ENCODE measurements at places on chromosomes 11 and 22.

DNA sequence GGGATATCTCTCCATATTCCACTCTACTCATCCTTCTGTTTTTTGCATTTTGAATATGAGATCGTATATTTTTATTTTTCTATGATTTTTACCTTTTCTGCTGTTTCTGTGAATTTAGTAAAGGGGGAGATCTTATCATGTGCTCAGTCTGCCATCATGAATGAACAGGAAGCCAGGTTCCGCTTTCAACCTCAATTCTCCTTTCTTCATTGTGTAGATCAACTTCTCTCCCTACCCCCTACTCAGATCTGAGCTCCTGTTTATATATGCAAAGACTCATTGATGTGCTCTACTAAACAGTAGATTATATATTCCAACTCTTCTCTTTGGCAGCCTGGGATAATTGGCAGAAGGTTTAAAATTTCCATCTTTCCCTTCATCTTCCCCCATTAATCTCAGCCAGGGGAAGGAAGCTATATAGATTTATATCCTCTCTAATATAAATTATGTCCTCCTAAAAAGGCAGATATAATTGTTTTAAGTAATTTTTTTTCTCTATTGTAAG, 336.7 kb upstream of the PLET1 start:
- DNase-seq: no peak

- DNase-seq: no peak
Measured at GRCh38 chr11:117876059-117876340, 458 bp downstream of the FXYD6 start.

GRCh38 chr11:126115127-126115495, 52.4 kb upstream of the CDON start:
- peak; percentile 5 for DNase-seq

- DNase-seq: no peak
Measured at GRCh38 chr11:72668629-72669347, 5.4 kb downstream of the PDE2A start.

DNA sequence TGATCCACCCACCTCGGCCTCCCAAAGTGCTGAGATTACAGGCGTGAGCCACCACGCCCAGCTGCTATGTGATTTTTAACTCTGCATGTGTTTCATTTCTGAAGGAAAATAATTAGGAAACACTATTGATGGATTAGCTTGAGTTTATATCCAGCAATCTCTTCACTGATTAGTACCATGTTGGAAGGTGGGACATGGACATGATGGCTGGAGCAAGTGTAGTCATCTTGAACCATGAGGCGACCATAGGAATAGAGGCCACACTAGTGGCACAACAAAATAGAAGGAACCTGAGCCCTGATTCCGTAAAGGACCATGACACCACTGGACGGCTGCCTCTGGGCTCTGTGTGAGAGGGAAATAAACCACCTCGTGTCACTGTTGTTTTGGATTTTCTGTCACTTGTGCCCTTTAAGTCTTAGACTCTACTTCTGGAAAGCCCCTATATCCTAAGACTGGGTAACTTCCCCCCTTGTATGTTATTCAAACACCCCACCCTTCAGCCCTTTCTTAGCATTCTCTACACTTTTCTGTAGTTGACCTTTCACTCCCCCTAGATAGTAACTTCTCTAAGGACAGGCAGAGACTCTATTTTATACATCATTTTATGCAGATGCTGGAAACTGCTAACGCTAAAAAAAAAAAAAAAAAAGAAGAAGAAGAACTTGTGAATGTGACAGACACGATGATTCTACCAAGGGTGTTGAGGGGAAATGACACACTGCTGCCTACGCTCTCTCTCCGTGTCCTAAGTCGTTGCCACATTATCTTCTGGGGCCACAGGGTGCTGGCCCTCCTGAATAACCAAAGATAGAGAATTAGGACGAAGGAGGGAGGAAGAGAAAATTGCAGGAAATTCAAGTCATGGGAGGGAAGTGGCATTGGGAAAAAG, 2.7 kb upstream of the VPS37C start:
- no peak for DNase-seq

- no peak for DNase-seq
Measured at GRCh38 chr11:28412029-28412428, 303.8 kb downstream of the METTL15 start.

DNA sequence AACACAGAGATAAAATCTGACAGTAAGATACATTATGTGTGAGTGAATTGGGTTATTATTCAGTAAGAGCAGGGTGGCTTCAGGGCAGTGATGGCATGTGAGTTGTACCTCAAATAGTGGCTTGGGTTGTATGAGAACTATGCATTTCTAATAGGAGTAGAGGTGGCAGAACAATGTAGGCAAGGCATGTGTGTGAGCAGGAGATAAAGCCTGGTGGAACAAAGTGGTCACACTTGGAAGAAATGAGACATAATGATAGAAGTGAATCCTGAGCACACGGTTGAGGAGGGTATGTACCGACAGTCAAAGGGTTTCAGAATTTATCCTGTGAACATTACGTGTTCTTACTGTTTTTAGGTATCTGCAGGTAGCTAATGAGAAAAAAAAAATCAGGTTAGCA, 159.3 kb downstream of the CASP12 start:
- no peak for DNase-seq

GRCh38 chr11:15493921-15494620, 379.3 kb downstream of the INSC start:
- DNase-seq: no peak

DNA sequence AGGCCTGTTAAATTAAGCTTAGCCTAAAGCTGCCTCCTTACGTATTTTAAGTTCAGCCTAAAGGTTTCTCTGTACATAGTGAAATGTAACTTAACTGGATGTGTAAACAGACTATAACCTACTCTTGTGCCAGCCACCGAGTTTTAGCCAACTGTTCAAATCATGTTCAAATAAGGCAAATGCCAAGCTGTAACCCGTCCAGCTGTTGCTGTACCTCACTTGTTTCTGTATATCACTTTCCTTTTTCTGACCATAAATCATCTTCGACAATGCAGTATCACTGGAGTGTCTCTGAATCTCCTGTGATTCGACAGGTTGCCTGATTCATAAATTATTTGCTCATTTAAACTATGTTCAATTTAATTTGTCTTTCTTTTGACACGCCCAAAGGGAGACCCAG, 4.0 kb upstream of the PLAAT5 start:
- no peak for DNase-seq

DNA sequence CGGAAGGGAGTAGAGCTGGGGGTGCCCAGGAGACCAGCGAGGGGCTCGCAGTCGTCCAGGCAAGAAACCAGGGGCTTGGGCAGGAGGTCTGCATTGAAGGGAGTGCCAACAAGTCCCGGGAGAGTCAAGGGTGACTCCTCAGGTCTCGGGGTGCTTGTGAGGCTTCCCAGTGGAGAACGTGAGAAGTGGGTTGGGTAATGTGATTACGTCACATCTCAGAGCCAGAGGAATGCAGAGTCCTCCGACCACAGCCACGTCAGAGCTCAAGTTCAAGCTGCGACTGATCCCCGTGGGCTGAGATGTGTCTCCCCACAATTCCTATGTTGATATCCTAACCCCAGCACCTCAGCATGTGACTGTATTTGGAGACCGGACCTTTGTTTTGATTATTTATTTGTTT, 89.7 kb upstream of the SHANK2 start:
- no peak for DNase-seq

DNA sequence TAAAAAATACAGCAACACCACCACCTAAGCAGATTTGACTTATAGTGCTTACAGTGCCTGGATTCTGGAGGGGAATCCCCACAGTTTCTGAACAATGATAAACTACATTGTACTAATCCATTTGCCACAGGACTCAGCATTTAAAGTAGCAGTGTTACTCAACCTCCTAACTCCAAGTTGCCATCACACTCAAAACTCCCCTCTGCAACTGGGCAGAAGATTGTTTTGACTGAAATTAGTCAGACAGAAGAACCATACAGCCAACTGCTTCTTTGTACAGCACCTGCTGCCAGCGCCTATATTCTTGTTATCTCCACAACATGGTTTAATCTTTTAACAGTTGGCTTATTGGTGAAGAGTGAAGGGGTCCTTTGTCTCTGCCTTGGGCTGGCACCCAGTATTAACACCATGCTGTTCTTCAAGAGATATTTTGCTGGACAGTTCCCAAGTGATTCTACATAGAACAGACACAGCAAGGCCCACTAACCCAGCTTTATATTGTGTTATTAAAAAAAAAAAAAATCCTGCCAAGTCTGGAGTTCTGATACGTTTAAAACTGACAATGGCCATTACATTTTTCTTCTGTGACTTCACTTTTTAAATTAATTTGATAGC, 273.2 kb downstream of the DCDC1 start:
- DNase-seq: no peak

GRCh38 chr11:114274637-114275036, 21.6 kb upstream of the NNMT start:
- DNase-seq: no peak

DNA sequence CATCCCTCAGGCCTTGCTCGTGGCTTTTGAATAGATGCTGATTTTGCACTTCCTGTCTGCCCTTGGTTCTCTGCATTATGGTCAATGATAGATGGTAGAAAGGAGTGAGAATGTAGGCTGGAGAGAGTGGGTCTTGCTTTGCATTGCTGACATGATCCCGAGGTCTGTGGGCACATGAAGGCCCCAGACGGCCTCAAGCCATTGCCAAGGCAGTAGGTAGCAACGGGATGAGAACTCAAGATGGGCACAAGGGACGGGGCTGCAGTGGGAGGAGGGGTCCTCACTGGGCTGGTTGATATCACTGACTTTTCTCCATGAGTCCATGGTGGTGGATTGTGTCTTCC, 54.0 kb downstream of the GAB4 start:
- no peak for DNase-seq

GRCh38 chr11:36224209-36224882, 64.9 kb downstream of the COMMD9 start:
- no peak for DNase-seq

DNA sequence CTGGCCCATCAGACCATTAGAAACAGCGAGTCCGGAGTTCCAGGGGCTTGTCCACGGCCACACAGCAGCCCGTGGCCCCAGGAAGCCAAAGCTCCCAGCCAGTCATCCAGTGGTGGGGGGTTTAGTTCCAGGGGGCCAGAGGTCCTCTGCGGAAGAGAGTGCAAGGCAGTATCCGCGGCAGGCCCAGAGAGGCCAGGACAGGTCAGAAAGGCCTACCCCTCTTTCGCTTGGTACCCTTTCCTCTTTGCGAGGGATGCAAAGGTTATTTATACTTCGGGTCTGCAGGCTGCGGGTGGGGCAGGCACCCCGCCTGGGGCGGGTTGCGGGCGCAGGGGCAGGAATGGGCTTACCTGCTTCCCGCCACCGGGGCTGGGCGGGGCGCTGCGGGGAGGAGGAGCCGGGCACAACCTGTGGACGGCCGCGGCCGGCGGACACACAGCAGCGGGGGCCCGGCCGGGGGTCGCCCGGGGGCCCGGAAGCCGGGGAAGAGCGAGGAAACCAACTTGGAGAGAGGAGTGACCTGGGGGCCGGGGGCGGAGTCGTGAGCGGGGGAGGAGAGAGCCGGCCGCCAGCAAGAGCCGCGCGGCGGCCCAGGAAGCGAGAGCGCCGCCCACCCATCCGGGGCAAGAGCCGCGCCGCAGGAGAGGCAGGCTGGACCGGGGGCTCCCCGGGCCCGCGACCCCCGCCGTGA, at the start of gene SH3BP1:
Gene SH3BP1 (plus strand): TSS at position 600 of the 691 bp plus-strand sequence. CDS start 119 bp downstream, outside the sequence.
- no peak for DNase-seq

- DNase-seq: no peak
Measured at GRCh38 chr11:36628141-36628540, 30.1 kb upstream of the RAG2 start.

DNA sequence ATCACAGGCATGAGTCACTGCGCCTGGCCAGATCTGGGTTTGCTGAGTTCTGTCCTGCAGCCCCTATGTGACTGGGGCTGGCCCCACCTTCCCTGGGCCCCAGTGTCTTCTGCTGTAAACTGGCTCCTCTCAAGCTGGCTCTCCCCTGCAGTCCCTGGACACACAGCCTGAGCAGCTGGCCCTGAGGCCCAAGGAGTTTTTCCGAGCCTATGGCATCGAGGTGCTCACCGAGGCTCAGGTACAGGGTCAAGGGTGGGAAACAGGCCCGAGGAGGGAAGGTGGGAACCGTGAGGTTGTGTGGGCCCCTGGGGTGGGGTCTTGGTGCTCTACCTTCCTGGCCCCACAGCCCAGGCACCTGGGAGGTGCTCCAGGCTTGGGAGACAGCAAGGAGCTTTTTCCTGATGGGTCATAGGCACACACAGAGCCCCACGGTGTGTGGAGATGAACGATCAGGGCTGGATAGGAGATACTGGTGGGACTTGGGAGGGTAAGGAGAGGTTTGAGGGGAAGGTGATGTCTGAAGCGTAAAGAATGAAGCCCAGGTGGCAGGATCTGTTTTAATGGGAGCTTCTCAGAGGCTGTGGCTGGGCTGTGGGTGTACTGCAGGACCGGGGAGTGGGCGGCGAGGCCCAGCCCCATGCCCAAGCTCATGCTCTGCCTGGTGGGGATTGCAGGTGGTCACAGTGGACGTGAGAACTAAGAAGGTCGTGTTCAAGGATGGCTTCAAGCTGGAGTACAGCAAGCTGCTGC, 6.4 kb upstream of the LZTR1 start:
- no peak for DNase-seq

DNA sequence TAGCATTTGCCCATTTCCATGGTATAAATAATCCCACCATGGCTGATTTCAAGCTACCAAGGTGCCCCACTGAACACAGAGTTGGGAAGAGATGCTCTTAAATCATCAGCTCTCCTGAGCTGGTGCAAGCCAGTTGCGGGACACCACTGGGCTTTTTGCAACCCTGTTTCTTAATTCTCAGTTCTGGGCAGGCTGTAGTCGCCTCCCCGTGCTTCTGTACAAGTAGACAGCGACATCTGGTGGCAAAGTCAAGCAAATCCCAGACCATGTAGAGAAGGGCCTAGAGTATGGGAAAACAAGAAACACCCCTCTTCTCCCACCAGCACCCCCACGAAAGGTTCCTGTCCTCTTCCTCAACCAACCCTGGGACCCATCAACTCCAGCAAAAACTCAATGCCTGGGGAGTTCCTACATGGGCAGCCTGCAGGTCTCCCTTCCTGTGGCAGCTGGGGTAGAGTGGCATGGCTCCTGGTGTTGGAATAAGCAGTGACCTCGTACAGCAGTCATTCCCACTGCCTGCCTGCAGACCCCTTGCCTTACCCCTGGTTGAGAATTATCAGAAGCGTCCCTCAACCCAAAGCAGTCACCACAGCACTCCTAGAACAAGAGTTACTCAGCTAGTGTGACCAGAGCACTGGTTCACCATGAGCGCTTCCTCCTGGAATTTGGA, 68.4 kb downstream of the IGLL5 start:
- DNase-seq: peak; percentile 62

DNA sequence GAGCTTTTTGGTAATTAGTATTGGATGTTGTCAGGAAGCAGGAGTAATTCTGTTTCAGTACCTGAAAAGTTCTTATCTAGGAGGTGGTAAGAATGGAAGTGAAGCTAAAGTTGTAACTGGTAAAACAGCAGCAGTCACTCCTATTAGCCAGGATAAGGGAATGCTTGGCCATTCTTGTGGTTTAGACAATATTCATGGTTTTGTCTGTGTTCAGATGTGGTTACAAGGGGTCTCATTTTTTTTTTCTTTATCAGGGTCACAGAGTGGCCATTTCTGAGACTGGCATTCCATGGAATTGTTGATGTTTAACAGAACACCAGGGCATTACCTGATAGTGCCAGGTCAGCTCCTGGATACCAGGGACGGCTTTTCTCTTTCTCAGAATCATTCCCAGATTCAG, 23.8 kb downstream of the TAF1D start:
- no peak for DNase-seq

- no peak for DNase-seq
Measured at GRCh38 chr11:96054870-96055705, 131.2 kb upstream of the MTMR2 start.
